ENCODE measurements at places on chromosomes 11 and 22. TPM values are rescaled to one million over a fixed set of nuclear protein-coding genes. Genes with fewer than 3 reads are reported as not detected.
A peak's percentile ranks its signal among the peaks of the same experiment; 100 is the strongest.

- DNase-seq, result no peak
Measured at GRCh38 chr11:1326435-1327063, 17.1 kb upstream of the TOLLIP start.

GRCh38 chr11:125313271-125314219 lies 149.0 kb downstream of the PKNOX2 start:
- DNase-seq, result no peak

- DNase-seq, result no peak
Measured at GRCh38 chr22:50544746-50545253, 899 bp upstream of the KLHDC7B start.

DNA sequence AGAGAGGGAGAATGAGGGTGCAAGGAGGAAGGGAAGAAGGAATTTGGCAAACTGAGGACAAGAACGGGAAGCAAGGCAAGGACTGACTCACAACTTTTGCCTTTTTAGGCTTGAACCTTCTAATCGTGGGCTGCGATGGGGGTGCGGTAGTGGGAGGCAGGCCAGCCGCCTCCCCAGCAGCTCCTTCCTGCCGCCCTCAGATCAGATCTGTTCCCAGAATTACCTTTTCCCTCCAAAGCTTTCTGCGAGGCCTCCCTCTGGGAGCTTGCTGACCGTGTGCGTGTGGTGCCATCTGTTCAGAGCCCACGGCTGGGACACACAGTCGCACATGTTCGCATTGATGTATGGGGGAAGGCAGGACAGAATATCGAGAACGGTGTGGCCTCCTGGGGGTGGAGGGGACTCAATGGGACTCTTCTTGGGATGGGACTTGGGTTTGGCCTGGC lies 86.9 kb upstream of the PARVA start:
- DNase-seq, result no peak

- DNase-seq, result no peak
Measured at GRCh38 chr11:84887055-84887629, 740.0 kb downstream of the DLG2 start.

DNA sequence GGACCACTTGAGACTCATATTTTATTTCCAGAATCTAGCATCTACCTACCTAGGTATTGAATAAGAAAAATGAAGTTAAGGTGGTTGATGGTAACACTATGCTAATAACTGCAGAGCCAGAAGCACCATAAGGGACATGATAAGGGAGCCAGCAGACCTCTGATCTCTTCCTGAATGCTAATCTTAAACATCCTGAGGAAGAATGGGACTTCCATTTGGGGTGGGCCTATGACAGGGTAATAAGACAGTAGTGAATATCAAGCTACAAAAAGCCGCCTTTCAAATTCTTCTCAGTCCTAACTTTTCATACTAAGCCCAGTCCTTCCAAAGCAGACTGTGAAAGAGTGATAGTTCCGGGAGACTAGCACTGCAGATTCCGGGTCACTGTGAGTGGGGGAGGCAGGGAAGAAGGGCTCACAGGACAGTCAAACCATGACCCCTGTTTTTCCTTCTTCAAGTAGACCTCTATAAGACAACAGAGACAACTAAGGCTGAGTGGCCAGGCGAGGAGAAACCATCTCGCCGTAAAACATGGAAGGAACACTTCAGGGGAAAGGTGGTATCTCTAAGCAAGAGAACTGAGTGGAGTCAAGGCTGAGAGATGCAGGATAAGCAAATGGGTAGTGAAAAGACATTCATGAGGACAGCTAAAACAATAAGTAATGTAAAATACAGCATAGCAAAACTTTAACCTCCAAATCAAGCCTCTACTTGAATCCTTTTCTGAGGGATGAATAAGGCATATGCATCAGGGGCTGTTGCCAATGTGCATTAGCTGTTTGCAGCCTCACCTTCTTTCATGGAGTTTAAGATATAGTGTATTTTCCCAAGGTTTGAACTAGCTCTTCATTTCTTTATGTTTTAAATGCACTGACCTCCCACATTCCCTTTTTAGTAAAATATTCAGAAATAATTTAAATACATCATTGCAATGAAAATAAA lies 2.1 kb downstream of the HBB start:
- DNase-seq, result no peak

DNA sequence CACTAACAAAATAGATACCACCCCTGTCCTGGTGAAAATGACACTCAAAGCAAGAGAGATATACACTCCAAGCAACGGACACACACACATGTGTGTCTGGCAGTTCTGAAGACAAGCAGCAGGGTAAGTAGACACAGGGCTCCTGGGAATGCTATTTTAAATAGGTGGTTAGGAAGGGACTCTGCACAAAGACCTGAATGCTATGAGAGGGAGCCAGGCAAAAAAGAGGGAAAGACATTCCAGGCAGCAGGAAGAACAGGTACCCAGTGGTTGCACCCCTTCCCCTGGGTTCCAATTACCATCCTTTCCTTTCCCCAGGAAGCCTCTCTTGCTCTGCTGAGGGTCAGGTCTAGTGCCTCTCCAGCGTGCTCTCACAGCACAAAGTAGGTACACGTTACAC lies 3.0 kb downstream of the UFD1 start:
- no peak for DNase-seq

DNA sequence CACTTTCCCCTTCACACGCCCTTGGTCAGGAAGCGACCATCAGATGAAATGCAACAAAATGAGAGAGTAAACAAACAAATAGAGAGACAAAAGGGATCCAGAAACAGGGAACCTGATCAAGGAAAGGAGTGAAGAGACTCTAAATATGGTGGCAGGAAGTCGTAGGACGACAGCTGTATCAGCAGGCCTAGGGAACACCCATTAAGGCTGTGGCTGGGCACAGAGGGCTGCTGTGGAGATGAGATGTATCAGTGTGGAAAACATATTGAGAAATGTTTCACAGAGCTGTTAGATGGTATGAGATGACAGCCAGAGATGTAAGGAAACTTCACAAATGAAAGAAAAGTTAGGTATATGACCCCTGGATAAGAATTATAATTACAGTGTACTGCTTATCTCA lies 155.8 kb upstream of the MTMR2 start:
- DNase-seq, result no peak

DNA sequence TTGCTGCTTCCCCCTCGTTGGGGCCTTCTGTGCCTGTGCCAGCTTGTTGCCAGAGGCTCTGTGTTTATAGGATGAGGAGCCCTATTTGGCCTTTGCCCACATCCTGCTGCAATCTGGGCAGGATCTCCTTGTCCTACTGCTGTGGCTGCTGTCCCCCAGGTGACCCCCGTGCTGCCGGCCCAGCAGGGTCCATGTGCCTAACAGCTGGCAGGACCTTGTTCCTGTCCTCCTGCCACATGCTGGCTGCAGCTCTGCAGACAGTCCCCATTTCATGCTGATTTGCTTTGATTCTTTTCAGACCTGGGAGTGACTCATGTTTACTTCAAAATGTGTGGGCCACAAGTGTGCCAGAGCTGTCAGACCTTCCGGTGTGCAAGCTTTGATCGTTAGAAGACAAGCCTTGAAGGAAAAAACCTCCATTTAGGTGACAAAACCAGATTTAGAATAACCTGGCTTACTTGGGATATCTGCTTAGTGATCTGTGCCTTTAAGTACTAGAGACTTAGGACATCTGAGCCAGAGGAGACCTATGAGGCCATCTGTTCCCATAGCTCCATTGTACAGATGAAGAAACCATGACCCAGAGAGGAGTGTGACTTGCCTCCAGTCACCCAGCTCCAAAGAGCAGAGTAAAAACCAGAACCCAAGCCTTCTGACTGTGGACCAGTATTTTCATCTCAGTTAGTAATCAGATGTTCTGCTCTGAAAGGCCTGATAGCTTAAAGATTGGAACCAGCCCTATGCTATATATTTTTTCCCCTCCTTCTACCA lies 11.1 kb downstream of the NAV2 start:
- no peak for DNase-seq

DNA sequence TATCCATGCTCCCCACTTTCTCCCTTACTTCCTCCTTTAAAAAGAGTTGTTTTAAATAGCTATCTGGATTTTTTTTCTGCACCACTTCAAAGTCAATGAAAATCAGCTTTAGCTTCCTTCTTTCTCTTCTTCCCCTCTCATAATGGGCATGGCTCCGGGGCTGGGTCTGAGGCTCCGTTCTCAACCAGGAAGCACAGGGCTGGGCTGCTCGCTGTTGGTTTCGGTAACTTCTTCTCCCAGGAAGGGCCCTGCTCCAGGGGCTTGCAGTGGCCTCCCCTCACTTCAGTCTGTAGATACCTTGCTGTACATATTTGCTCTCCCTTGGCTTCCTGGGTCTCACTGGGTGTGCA lies 23.8 kb downstream of the MICAL2 start:
- peak; percentile 73 for DNase-seq

- DNase-seq, result no peak
Measured at GRCh38 chr11:120558744-120559431, 47.3 kb downstream of the GRIK4 start.

- no peak for DNase-seq
Measured at GRCh38 chr11:65380460-65381119, 1.9 kb downstream of the SLC25A45 start.

DNA sequence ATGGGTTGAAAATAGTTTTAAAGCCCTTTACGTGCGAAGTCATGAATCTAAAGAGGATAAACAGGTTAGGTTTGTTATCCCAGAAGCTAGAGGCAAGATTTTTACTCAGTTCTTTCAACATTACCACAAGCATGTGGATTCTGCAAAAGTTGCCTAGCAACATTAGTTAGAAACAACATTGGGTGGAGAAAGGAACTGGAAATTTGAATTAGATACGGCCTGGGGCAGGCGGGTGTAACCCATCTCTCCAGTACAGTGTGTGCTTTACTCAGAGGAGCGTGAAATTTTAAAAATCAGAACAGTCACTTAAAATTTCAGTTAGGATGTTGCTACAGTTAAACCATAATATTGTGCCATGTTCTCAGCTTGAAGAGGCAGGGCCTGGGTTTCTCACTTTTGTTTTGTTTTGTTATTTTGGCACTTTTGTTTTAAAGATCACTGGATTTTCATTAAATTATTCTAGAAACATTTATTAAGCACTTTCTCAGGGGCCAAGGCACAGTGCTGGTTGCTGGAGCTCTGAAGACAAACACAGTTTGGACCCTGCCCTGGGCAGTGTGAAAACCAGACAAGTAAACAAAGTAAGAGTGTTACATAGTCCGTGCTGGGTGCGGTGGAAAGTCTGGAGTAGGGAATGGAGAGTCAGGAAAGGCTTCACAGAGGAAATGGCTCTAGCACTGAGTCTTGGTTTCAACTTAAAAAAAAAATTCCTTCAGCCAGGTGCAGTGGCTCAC lies 4.4 kb upstream of the WEE1 start:
- DNase-seq, result peak; percentile 69

GRCh38 chr22:31272522-31273446 lies 19.5 kb downstream of the PIK3IP1 start:
- no peak for DNase-seq

GRCh38 chr11:77479746-77480352 lies 6.0 kb upstream of the PAK1 start:
- DNase-seq, result no peak

GRCh38 chr11:19871531-19871930 lies 158.9 kb downstream of the NAV2 start:
- DNase-seq, result no peak

DNA sequence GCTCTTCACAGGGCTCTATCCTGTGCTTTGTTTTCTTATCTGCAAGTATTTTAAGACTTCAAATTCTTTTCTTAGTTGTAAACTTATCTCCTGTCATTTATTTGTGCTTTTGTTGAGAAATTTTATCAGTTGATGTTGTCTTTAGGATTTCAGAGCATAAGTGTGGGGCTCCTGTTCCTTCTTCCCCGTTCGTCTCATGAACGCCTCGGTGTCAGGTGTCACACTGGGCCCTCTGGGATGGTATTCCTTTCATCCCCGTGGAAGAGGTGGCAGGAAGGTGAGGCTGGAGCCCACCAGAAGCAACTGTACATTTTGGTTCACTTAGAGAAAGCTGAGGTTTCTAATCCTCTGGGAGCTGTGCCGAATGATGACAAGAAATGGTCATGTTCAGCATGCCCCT lies 17.9 kb downstream of the NADSYN1 start:
- DNase-seq, result peak; percentile 0

The OR5L2 gene
- total RNA-seq, result not detected

The P2RX6 gene
- 3.9 TPM for total RNA-seq

The RFPL2 gene
- total RNA-seq, result not detected

The NFAM1 gene
- 1.9 TPM for total RNA-seq

The ANGPTL5 gene
- total RNA-seq, result 1.9 TPM

Measured in Right ventricle myocardium superior (tissue), 1 donor.